ENCODE measurements at places on chromosomes 6 and 20.

DNA sequence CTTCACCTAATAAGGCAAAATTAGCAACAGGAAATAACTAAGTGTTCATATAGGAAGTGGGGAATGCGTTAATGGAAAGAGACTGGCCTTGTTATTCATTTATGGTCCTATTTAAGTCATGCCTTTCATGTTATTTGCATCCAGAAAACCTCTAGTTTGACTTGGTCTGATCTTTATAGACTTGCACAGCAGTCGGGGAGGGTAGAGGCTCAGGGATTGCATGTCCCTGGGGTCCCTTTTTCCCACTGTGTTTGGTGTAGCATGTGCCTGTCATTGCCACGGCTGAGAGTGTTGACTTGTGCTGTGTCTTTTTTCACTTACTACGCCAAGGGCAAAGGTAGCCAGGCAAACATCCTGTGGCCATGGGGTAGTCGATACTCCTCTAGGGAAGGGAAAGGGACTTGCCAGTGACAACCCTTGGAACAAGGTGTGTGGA lies 105.4 kb upstream of the RIN2 start:
- no peak for DNase-seq

DNA sequence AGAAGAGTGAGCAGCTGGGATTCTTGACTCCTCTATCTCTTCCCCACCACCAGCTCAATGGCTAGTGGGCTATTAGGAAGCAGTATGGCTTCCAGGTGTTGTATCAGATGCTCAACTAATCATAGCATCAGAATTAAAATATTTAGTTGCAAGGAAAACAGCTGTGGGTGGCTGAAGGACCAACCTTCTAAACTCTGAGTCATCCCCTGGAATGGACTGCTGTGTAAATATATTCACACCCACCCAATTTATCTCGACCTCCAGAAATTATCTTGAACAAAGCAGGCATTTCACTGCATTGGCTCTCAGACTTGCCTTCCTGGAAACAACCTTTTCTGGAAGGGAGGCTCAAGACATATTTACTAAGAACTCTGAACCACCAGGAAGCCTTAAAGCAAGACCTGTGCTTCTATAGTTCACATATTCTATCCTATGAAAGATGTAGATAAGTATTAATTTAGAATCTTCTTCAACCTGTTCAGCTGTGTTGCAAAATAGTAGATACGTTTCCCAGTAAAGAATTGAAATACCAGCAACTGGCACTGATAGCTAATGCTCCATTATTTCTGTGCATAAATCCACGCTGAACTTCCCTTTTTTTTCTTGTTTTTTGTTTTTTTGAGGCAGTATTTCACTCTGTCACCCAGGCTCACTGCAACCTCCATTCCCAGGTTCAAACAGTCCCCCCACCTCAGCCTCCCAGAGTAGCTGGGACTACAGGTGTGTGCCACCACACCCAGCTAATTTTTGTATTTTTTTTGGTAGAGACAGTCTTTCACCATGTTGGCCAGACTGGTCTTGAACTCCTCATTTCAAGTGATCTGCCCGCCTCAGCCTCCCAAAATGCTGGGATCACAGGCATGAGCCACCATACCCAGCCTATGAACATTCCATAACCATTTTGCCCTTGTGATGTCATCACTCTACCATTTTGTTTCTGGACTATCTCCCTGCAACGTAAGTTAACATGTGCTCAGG lies 56.9 kb upstream of the CD2AP start:
- peak; percentile 42 for DNase-seq

DNA sequence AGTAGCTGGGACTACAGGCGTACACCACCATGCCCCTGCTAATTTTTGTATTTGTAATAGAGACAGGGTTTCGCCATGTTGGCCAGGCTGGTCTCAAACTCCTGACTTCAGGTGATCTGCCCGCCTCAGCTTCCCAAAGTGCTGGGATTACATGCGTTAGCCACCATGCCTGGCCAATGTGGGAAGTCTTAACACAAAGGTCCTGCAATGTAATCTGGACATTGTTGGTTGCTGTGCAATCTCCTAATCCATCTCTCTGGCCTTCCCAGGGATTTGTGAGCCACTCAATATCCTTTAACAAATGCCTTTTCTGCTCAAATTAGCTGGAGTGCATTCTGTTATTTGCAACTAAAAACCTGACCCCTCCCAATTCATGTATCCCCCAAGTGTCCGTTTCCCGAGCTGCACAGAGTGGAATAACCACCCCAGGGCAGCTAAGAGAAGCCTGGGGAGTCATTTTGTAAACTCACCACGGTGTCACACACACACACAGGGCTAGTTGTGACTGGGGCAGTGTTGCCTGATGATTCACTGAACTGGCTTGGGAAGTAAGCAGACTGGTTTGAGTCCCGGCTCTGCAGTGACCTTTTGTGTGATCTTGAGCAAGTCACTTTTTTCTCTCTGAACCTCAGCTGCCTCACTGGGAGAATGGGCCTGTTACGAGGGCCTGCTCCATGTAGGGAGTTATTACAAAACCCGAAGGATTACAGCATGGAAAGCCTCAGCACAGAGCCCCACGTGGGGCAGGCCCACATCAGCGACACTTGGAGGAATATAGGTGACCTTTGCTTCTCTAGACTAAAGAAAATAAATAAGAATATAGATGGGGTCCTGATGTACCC lies 152.3 kb downstream of the ZMYND8 start:
- no peak for DNase-seq

DNA sequence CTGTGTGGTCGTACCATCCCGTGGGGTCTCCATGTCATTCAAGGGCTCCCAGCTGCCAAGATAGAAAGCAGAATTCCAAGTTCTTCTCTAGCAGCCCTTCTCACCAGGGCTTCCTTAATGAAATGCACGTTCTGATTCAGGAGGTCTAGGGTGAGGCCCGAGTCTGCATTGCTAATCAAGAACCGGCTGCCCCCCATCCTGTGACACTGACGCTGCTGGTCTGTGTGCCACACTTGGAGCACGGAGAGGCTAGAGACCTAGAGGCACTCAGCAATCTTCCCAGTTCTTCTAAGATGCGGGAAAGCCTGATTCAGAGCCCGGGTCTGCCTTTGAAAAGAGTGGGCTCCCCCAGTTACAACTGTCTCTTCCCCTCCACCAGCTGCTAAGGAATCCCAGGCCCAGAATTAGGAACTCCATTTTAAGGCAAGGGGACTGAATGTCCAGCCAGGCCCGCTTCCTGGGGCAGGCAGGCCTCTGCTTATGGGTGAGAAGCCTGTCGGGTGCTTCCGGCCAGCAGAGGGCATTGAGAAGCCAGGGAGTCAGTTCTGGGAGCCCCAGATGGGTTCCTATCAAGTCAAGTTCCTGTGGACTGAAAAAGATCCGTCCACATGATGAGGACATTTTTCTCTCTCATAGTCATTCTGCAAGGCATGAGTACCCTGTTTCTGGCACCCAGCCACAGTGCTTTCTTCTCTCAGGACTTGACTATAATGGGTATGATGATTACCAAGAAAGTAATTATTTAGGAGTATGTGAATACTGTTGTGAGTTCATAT lies 69.8 kb upstream of the RIN2 start:
- DNase-seq = peak; percentile 83

DNA sequence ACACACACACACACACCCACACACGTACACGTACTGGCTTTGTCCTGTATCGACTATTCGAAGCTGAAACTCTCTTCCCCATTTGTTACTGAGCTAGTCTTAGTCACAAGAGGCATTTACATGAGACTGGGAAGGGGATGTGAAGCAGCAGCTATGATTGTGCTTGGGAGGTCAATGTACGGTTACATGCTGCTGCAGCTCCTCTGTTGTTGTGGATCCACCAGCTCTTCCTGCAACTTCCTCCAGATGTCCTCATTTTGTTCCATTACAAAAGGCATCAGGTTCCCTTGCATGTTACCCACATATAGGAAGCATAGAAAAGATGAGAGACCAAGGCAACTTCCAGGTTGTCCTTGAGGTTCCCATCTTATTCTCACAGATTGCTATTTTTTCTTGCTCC lies 612.4 kb upstream of the IMPG1 start:
- DNase-seq = peak; percentile 24

DNA sequence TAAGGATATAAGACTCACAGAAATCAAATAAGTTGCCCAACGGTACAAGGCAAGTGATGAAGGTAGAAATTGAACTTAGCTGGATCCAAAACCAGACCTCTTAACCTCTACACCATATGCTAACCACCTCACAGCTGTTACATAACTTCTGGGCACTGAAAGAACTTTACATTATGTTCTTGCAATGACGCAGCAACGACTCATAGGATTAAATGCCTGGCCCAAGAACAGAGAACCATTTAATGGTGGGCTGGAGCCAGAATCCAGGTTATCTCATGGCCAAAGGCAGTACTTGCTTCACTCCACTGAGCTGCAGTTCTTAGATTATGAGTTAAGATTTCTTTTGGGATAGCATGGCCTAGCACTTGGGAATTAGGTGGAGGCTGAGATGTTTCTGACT lies 4.4 kb downstream of the TRMT6 start:
- DNase-seq = no peak

- DNase-seq = no peak
These were observed 108.7 kb downstream of the CARMIL1 start for GRCh38 chr6:25387911-25388310.

- DNase-seq = no peak
These were observed 188.0 kb upstream of the FLRT3 start for GRCh38 chr20:14525426-14525825.

- peak; percentile 92 for DNase-seq
These were observed 2.0 kb upstream of the KCNB1 start for GRCh38 chr20:49484180-49485140.

- no peak for DNase-seq
These were observed 277.3 kb upstream of the PRND start for GRCh38 chr20:4444404-4444803.

DNA sequence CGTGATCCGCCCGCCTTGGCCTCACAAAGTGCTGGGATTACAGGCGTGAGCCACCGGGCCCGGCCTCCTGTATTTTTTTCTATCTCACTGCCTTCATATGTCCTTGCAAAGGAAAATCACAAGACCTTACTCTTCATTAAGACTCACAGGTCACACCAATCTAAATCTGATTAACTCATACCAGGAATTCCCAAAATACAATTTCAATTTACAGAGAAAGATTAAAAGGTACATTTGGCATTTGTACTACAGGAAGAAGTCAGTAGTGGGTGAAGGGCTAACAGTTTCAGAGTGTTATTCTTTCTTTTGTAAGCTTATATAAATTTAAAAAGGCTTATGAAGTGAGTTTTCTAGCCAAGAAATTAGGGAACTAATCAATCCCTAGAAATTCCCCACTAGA lies 87.4 kb downstream of the GPR63 start:
- no peak for DNase-seq

DNA sequence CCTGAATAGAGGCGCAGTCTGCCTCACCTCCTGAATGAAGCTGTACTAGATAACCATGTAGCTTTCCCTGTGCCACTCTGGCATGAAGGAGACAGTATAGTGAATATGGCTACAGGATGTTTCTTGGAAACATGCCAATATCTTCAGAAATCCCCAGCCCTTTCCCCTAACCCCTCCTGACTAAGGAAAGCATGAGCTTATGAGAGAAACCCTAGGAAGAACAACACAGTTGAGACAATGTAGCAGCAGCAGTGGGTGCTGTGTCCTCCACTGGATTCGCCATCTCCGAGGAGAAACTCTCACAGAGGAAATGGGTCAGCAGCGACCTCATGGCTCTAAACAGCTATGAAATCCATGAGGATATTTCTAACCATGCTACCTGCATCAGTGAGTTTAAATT lies 6.7 kb downstream of the HLA-DQA1 start:
- no peak for DNase-seq

- no peak for DNase-seq
These were observed 156.8 kb upstream of the JARID2 start for GRCh38 chr6:15088904-15089568.

DNA sequence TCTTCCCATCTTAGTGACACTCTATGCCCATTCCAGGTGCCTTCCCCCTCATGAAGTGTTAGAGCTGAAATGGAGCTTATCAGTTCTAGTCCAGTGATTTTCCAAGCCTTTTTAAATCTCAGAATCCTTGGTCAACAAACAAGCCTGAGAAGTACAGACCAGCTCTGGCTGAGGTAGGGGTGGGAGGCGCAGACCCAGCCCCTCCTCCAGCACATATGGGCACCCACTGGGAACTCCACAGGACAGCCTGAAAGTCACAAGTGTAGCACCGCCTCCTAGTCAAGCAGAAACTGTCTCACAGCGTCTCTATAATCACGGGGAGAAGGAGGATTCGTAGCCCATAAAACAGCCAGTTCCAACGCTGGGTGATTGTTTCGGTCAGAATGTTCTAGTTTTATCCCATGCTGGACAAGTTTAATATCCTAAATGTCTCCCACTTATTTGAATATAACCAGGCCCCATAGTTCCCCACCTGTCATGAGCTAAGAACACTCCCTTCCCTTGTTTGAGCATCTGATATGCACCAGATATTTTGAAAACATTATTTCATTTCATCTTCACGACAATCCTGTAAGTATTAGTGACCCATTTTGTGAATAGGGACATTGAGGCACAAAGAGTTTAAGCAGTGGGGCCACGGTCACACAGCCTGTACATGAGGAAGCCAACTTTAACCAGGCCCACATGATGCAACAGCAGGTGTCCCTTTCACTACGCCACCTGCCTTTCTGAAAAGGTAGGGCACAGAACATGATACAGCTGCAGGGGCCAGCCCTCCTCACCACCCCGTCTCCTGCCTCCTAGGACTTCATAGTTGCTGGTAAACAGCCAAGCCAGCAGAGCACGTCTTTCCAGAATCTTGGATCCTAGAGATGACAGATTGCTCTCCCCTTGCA lies 40.1 kb downstream of the TRAF3IP2 start:
- DNase-seq = peak; percentile 32

- no peak for DNase-seq
These were observed 4.2 kb downstream of the TGM3 start for GRCh38 chr20:2300002-2300401.

- DNase-seq = no peak
These were observed 2.2 kb downstream of the HAO1 start for GRCh38 chr20:7938058-7938457.

- DNase-seq = no peak
These were observed 30.1 kb upstream of the TAGAP start for GRCh38 chr6:159074876-159075275.

DNA sequence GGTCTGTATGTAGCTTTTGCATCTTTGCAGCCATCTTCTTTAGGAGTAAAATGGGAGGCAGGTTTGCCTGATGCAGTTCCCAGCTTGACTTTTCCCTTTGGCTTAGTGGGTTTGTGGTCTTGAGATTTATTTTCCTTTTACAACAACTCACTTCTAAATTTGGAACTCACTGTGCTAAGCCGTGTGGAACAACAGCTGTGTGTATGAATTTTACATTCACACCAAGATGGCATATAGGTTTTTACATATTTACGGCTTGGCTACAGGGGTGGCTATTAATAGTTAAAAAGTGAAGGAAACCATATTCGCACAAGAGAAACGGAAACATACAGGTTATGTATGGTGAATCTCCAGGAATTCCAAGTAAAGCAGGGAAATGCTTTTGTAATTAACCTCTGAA lies 2.5 kb downstream of the TTLL2 start:
- no peak for DNase-seq

- no peak for DNase-seq
These were observed 189.5 kb downstream of the THBS2 start for GRCh38 chr6:169064194-169064593.

Measured in hepatocyte (in vitro differentiated cells).